ENCODE measurements at places on chromosomes 1 and 21.

- no peak for DNase-seq
These were observed at the start of gene G0S2 for GRCh38 chr1:209674957-209675564. TSS of gene G0S2 (plus strand) at chr1:209675412. CDS start at chr1:209675685, 273 bp downstream.

- no peak for DNase-seq
These were observed 19.1 kb downstream of the COL11A1 start for GRCh38 chr1:103089221-103089620.

DNA sequence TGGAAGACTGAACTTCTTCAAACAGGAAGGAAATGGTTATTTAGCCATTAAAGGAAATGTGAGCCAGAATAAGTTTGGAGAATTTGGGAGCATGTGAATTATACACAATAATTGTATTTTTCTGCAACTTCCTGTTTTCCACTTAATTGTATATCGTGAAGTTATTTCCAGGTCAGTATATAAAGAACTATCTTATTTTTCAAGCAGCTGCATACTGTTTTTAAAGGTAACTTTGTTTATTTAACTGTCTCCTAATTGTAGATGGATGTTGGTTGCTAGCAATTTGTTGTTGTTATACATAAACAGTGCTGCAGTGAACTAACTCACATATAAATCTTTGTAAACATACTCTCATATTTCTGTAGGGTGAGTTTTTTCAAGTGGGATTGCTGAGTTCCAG, 180.3 kb downstream of the HLX start:
- DNase-seq = no peak

DNA sequence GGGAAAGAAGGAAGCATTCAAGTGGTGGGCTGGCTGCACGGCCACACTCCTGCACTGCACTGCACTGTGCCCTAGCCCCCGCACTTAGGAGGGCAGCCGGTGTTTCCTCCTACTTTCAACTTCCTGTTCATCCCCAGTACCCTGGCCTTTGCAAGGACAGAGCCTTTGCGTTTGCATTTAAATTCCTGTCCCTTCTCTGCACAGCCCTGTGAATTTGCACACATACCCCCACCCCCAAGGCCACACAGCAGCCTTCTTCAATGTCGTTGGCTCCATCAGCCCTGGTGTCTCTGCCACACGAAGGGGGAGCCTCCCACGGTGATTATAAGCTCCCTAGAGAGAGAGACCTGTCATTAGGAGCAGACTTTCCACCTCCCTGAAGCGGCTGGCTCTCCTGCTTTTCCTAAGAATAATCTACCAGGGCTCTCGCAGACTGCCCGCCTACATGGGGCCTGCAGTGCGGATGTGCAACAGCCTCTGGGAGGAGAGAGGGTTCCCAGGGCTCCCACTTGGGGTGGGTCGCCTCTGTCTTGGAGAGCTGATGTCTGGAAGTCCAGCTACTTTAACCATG, 13.2 kb upstream of the SLC45A3 start:
- DNase-seq = no peak

DNA sequence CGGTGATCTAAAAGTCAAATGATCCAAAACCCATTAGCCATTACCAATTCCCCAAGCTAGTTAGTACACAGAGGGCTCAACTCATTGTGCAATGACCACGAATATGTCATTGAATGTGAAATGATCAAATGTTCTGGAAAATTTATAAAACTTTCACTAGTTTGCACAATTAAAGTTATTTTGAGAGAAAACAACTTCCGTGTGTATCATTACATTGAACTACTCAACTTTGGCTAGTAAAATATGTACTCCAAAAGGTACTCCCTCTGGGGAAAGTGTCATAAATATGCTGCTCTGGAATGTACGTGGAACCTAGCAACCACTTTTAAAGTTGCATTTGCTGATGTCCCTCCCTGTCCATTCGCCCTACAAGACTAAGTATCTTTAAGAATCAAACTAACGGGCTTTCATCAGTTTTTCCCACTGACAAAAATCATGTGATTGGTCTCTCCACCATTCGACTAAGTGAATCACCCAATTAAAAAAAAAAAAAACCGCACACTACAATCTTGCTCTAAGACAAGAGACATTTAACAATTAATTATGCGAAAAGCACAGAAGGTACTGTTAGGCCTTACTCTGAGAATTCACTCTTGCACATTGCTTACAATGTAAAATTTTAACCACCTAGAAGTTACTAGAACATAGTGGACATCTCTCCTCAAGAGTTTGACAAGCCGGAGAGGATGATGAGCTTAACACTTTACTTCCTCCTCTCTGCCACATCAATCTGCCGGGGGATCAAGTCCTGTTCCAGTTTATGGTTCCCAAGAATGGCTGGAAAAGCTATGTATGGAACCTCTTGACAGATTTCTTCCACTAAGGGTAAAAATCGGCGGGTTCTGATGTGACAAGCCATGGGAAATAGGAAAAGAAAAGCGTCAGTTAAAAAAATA, 1.2 kb downstream of the ACBD3 start:
- no peak for DNase-seq

- DNase-seq = no peak
These were observed 73.7 kb downstream of the LRRC8C start for GRCh38 chr1:89706700-89707012.

DNA sequence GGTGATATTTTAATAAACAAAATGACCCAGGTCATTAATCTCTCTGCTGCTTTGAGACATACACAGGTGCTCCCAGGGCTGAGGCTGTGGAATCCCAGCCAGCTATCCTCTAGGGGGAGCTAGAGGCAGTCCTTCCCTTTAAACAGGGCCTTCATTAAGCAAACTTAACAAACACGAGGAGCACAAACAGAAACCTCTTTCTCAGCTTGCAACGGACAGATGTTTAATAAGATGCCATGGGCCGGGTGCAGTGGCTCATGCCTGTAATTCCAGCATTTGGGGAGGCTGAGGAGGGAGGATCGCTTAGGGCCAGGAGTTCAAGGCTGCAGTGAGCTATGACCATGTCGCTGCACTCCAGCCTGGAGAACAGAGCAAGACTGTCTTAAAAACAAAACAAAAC, 106.7 kb downstream of the HIVEP3 start:
- DNase-seq = peak; percentile 67
